ENCODE measurements at places on chromosomes 6 and 20.

- no peak for DNase-seq
These were observed 214.7 kb downstream of the BCAS1 start for GRCh38 chr20:53855733-53856132.

- no peak for DNase-seq
These were observed 152.3 kb downstream of the ZDHHC14 start for GRCh38 chr6:157533048-157533871.

DNA sequence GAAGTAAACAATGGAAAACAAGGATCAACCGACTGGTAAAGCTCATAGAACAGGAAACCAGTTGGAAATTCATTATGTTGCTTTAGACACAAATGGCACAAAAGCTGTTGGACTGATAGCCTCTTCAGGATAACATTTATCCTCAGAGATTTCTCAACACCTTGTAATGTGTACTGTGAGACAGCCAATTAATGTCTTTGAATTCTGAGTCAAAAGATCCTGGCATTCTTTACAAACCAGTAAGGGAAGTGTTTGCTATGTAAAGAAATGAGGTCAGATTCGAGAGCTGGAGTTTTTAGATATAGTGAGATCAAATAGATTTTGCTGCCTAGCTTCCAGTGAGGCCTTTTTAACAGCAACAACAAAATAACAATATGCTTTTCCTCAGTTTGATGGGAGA lies 439.2 kb downstream of the C6orf118 start:
- no peak for DNase-seq

DNA sequence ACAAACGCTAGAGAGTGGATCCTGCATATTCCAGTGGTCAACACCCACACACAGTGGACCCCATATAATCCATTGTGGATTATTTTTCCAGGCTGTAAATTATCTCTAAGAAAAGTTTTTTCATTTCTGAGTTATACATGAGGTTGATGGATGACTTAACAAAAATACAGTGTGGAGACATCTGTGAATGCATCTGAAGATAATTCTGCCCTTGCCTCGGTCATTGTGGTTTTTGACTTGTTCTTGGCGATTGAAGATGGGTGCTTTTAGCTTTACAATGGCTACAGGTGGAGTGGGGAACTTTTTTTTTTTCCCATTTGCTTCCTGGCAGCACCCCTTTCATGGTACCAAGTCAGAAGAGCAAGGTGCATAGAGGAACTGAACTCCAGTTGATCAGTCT lies 242.7 kb downstream of the MYLK4 start:
- no peak for DNase-seq

DNA sequence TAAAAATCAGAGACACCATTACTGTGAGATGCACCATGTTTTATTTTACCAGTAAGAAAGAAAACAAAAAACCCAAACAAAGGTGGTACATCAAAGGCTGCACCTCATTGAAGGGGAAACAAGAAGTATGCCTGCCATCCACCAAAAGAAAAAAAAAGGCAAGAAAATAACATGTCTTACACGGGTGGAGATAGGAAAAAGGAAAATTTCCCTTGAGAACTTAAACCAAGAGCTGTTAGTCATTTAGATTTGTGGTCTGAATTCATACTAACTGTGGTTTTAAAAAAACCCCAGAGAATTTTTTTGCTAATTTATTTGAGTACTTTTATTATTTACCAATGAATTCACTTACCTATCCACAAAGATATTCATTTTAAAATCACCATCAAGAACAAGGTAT lies 144.0 kb downstream of the LRRC1 start:
- DNase-seq, result no peak

DNA sequence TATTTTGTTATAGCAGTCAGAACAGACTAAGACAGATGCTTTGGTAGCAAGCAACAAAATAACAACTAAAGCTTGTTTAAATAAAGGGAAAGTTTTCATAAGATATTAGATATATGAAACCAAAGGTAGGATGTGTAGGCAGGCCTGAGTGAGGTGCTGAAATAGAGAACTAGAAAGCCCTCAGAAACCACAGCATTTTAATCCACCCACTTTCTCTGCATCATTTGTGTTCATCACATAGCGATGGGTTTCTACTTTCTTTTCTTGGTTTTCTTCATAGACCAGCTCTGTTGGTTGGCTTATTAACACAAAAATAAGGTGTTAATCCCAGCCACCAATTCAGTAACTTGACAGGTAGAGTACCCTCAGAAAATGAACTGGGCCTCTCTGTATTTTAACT lies 58.6 kb downstream of the RPS12 start:
- DNase-seq, result peak; percentile 44

- peak; percentile 29 for DNase-seq
These were observed 2.1 kb upstream of the PERP start for GRCh38 chr6:138109042-138109997.

DNA sequence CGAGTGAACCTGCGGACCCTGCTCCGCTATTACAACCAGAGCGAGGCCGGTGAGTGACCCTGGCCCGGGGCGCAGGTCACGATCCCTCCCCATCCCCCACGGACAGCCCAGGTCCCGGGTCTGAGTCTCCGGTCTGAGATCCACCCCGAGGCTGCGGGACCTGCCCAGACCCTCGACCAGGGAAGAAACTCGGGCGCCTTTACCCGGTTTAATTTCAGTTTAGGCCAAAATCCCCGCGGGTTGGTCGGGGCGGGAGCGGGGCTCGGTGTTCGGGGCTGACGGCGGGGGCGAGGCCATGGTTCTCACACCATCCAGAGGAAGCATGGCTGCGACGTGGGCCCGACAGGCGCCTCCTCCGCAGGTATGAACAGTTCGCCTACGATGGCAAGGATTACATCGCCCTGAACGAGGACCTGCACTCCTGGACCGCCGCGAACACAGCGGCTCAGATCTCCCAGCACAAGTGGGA lies 46.9 kb upstream of the TRIM26 start:
- DNase-seq, result no peak

DNA sequence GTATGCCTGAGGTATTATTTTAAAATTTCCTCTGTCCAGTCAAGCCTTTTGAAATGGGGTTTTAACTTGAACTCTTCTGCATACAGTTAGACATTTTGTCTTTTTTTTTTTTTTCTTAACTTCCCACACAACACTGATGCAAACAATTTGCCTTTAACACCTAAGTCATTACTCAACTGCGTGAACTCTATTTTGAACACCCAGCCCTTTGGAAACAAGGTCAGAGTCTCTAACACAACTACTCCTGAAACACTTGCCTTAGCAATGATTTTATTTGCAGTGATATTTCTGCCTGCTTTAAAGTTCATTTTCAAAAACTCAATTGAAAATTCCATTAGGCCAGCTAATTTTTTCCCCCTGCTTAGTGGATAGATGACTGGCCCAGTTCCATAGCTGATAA lies 24.2 kb downstream of the GLYATL3 start:
- no peak for DNase-seq
